T-helper 22 cell (primary cell): ENCODE measurements at places on chromosomes 6 and 20.

GRCh38 chr6:3527651-3527977, 70.8 kb upstream of the SLC22A23 start:
- no peak for DNase-seq

DNA sequence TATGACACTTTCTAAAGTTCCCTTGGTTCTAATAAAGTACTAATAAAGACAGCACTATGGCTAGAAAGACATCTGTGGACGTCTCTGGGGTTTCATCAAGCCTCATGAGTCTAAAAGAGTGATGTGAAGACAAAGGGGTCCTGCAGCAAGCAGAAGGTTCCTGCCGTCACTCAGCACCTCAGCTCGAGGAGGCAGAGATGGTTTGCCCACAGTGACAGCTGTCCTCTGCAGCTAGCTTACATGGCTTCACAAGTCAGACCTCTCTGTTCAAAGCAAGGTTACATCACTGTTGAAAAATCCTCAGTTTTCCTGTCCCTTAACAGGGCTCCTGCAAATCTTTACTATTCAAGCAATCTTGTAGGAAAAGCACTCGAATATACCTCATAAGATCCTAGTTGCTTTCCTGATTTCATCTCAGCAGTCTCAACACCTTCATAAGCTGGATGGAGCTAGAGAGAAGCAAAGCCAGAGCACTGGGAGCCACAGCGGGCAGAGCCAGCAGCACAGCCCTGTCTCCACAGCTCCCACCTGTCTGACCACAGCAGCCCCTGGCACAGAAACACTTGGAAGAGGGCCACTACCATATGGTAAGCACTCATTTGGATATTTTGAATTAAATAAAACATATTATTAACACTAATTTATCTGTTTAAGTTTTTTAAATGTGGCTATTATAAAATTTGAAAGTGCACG, 202.3 kb downstream of the GMDS start:
- DNase-seq, result no peak

GRCh38 chr6:1839361-1839760, 229.6 kb downstream of the FOXC1 start:
- DNase-seq, result no peak

DNA sequence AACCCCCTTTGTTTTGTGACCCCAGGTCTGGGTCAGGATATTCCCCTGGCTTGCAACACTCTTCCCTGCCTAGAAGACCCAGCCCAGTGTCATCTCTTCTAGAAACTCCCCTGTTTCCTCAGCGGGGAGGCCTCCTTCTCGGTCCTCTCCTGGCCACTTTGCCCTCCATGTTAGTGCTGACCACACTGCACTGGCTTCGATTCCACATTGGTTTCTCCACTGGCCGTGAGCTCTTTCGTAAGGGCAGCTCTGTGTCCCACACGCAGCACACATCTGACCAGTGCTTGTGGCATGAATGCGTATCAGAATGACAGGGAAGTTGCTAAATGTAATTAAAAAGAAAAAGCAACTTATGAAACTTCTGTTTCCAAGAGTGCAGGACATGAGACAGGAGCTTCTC, 49.4 kb upstream of the FNDC1 start:
- no peak for DNase-seq

GRCh38 chr6:24009319-24009718, 116.7 kb upstream of the NRSN1 start:
- DNase-seq, result no peak

GRCh38 chr6:114740547-114740946, 397.7 kb upstream of the HS3ST5 start:
- DNase-seq, result no peak

DNA sequence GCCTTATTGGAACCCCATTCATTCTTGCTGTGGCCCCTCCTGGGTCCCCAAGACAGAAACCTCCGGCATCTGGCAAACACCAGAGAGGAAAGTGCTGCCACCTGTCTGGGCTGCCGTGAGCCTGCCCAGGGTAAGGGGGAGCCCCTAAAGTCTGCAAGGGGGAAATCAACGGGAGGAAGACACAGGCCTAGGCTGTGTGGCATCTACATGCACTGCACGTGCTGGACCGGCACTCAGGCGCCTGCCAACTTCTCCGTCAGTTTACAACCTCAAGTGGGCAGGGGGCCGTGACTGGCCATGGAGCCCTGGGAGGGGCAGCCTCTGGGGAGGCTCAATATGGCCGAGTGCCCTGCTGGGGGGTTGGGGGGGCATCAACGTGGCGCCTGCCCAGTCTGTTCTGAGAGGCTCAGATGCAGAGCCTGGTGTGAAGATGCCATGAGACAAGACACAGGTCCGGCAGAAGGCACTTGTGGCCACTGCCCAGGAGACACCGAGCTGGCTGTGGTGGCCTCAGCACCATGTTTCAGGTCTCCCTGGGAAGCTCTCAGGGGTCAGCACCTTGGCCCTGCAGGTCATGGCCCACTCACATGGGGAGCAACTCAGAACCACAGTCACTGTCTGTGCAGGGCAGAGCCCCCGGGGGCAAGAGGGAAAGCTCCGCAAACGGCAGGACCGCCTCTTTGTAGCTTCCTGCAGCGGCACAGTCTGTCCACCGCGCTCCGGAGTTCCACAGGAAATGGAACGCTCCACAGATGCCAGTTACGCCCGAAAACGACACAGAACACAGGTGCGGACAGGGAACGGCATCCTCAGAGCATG, 8.4 kb downstream of the UCKL1 start:
- DNase-seq, result no peak

- DNase-seq, result no peak
These were observed 35.0 kb downstream of the SHPRH start for GRCh38 chr6:145929037-145929633.

GRCh38 chr20:32034581-32035425, 17.2 kb upstream of the HCK start:
- no peak for DNase-seq

GRCh38 chr6:12007887-12008286, 4.2 kb upstream of the HIVEP1 start:
- DNase-seq, result no peak

DNA sequence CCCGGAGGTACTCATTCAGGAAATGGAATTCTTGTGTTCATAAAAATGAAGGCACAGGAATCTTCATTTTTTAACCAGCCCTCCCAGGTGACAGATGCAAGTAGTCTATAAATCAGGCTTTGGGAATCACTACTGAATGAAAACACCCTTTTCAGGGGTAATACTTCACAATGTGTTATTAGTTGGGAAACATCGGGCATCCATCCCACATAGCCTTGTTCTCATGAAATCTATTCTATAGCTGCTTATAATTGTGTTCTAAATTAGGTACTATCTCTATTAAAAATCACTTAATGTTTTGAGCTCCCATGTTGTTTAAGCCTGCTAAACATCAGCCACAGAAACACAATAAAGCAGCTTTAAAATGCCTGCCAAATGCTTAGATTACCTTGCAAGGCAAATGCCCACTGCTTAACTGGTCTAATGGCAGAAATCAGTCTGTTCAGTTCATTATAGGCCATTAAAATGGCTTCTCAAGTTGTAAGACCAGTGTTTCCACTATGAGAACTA, 94.9 kb downstream of the L3MBTL3 start:
- DNase-seq, result no peak

DNA sequence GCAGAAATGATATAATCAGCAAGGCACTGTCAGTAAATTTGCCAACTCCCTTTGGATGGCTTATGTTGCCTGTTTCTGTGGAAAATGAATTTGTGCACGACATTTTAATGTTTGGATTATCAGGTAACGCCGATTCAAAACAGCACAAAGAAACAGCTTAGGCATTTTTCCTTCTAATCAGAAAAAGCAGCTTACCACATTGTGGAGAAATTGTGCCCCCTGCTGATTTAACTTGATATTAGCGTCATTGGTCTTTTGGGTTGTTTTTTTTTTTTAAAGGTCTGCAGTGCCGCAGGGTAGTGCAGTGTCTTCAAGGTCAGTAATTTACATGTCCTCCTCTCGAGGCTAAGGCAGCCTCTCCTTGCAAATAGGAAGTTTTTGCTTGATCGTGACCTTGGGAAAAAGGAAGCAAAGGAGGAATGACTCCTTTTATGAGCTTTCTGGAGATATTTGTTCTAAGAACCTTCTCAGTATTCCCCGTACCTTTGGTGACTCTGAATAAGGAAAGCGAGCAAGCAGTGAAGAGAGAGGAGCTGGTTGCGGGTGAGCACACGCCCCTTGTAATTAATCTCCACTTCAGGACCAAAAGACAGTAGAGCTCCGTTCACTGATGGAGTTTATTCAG, 79.1 kb downstream of the ELOVL4 start:
- no peak for DNase-seq

GRCh38 chr6:1287103-1287591, 24.8 kb upstream of the FOXQ1 start:
- DNase-seq, result no peak

DNA sequence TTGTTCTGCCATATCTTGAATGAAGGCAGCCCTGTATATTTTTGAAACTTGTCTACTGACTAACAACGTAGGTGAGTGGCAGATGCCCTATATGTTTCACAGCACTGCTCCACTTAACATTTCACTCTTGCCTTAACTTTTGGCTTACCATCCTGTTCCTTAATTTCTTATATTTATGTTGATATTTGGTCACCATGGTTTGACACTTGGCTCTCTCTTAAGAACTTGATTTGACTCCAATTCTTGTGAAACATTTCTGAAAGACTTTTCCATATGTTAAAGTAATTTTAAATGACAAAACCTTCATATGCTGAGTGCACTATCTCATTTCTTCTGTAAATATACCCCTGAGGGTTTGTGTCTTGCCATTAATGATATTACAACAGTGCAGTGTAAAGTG, 434.3 kb upstream of the IMPG1 start:
- no peak for DNase-seq

GRCh38 chr20:53130795-53131194, 158.6 kb downstream of the TSHZ2 start:
- DNase-seq, result no peak

GRCh38 chr6:143564484-143565017, 53.0 kb upstream of the FUCA2 start:
- no peak for DNase-seq

DNA sequence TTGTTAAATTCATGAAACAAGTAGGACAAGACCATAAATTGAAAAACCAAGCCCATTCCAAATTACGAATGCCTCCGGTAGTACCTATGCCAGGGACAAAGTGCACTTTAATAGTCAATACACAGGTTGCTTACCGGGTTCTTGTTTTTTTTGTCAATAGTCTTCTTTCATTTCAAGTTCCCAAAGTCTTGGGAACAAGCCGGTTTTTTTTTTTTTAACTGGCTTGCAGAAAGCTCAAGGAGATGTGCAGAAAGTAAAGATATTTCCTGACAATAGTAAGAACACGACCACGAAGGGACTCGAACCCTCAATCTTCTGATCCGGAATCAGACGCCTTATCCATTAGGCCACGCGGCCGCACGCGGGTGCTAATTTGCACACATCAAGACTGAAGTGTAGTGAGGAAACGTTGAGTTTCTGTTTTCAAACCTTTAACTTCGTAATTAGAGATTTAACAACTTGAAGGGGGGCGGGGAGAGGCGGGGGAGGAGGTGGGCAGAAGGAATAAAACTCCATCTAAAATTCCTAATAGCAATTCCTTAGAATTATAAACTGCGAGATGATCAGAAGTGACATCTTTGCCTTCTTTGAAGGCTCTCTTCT, 181.0 kb downstream of the TRIM27 start:
- no peak for DNase-seq

- no peak for DNase-seq
These were observed 177.0 kb upstream of the KCNG1 start for GRCh38 chr20:51199920-51200319.

DNA sequence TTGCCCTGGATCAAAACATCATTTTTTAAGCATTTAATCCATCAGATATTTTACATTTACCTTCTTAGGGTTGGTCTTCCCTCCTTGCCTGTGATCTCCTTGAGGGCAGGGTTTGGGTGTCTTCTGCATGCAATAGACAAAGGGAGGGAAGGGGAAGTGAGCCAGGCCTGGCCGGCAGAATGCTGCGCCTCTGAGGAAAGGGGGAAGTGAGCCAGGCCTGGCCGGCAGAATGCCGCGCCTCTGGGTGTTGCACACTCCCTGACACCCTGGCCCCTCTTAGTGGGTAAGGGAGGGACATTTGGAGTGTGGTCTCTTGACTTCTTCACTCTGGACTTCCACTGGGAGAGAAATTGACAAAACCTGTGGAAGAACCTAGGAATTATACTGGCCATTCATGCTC, 12.4 kb downstream of the PSMF1 start:
- no peak for DNase-seq

DNA sequence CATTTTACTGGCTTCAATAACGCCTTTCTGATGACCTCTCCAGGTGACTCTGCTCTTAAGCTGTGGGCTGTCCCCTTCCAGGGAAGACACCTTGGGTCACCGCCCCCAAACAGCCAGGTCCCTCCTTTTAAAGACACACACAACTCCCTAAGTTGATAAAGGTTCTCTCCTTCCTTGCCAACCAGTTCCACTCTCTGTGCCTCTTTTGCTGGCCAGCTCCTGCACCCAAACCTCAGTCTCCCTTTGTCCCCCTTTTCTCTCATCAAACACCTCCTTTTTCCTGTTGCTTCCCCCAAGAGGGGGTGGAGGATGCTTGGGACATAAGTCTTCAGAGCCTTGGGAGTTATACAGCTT, 1.0 kb downstream of the NCOA6 start:
- peak; percentile 61 for DNase-seq

DNA sequence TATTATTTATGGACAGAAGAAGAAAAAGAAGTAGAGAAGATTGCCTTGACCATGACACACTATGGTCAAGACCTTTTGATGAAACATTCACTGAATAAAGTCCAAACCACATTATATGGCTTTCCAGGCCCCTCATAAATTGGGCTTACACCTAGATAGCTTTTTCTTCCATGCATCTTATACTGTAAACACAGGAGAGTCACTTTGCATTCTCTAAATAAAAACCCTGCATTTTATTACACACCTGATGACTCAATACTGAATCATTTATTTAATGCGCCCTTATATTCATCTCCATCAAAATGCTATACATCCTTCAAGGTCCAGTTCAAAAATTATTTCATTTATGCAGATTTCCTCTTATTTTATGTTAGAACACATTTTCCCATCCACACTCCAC, 78.0 kb downstream of the COL21A1 start:
- no peak for DNase-seq

GRCh38 chr6:96246563-96246962, 230.8 kb downstream of the FUT9 start:
- no peak for DNase-seq
